ENCODE measurements at places on chromosomes 4 and X. TPM values are rescaled to one million over a fixed set of nuclear protein-coding genes. Genes with fewer than 3 reads are reported as not detected.

The PSAPL1 gene
- total RNA-seq = 0.14 TPM

The ANXA3 gene
- 92.0 TPM for total RNA-seq

The SLC34A2 gene
- total RNA-seq = 0.19 TPM

The POLN gene
- 1.1 TPM for total RNA-seq

The DGKK gene
- not detected for total RNA-seq

The DCAF8L2 gene
- total RNA-seq = not detected

The PCDH11X gene
- not detected for total RNA-seq

The CTAG1A gene
- total RNA-seq = not detected

The ARL9 gene
- not detected for total RNA-seq

The ARAP2 gene
- total RNA-seq = 0.85 TPM
